G401 (cell line): ENCODE measurements at places on chromosomes 6 and 20.
A peak's percentile ranks its signal among the peaks of the same experiment; 100 is the strongest.

GRCh38 chr6:19655744-19656143 lies 181.4 kb upstream of the ID4 start:
- DNase-seq: no peak

DNA sequence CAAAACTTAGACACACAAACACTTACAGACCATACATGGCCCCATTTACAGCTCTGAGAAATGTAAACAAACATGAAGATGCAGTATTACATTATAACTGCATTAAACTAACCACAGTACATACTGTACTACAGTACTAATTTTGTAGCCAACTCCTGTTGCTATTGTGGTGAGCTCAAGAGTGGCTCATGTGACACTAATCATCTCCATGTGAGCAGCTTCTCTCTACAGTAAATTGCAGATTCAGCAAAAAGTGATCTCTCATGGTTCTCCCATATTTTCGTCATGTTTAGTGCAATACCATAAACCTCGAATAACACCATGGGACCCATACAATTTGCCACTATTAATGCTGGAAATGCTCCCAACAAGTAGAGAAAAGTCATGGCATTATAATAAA lies 860.4 kb downstream of the EPHA7 start:
- no peak for DNase-seq

- no peak for DNase-seq
Measured at GRCh38 chr6:112592159-112592558, 245.0 kb downstream of the RFPL4B start.

GRCh38 chr6:6806844-6807518 lies 218.5 kb downstream of the LY86 start:
- no peak for DNase-seq

DNA sequence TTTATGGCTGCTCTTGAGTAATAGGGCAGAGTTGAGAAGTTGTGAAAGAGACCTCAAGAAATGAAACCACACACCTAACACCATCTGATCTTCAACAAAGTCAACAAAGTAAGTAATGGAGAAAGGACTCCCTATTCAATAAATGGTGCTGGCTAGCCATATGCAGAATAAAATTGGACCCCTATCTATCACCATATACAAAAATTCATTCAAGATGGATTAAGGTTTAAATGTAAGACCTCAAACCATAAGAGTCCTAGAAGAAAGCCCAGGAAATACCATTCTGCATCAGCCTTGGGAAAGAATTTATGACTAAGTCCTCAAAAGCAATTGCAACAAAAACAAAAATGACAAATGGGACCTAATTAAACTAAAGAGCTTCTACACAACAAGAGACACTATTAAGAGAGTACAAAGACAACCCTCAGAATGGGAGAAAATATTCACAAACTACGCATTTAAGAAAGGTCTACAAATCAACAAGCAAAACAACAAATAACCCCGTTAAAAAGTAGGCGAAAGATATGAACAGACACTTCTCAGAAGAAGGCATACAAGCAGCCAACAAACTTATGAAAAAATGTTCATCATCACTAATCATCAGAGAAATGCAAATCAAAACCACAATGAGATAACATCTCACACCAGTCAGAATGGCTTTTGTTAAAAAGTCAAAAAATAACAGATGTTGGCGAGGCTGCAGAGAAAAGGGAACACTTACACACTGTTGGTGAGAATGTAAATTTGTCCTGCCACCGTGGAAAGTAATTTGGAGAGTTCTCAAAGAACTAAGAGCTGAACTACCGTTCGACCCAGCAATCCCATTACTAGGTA lies 4.0 kb downstream of the MAP3K5 start:
- DNase-seq: no peak

DNA sequence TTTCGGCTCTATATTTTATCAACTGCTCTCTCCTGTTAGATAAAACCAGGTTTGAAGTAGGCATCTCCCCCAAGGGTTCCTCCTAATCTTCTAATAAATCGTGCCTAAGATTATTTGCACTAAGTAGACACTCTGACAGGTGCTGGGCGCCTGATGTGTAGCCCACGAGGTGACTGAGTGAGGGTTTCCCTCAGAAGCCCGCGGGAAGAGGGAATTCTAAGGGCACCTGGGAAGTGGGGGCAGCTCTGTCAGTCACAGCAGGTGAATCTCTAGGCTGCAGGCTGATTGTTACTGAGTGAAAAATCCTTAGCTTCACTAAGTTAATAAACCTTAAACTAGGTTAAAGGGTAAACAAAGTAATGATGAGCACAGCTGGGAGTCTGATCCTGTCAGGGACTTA lies 68.2 kb downstream of the PXDC1 start:
- DNase-seq: no peak

DNA sequence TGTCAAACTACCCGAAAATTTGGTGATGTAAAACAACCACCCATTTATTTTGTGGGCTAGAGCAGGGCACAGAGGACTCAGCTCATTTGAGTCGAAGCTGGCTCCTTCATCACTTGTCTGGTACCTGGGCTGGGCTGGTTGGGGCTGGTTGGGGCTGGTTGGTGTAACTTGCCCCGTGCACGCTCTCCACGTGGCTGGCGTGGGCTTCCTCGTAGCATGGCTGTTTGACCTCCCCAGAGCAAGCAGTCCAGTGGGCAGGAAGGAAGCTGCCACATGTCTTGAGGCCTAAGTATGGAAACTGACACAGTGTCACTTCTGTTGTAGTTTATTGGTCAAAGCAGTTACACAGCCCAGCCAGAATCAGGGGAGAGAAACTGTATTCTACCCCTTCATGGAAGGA lies 27.1 kb downstream of the BCAS4 start:
- DNase-seq: no peak

- DNase-seq: no peak
Measured at GRCh38 chr20:64130876-64131275, 23.5 kb upstream of the NPBWR2 start.

DNA sequence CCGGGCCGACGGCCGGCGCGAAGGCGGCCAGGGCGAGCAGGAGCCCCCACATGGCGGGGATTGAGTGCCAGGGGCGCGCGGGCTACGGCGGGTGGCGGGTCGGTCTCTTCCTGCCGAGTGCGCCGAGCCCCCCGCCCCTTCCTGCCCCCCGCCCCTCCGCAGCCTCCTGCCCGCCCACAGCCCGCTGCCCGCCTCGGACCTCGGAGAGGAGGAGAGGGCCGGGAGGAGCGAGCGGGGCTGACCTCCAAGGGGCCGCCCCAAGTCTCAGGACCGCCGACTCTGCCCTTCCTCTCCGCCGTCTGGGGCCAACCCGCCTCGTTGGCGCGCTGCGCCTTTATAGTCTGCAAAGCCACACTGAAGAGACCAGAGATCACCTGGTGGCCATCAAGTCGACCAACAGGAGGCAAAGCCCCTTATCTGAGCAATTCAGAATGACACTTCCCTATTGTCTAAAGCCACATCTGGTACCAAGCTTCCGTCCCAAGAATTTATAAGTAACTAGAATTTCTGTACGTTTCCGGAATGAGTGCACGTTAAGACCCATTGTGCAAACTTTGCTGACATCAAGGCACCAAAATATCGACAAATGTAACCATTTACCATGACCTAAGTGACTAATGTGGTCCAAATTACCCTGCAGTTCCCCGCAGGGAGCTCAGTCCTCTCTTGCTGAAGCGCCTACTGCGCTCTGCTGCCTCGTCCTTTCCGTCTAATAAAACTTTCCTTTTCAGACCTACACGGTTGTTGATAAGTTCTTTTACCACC lies at the start of gene CPXM1:
TSS of gene CPXM1 (minus strand) at position 107 of the 765 bp plus-strand sequence. CDS start at position 52, 55 bp downstream.
- no peak for DNase-seq

DNA sequence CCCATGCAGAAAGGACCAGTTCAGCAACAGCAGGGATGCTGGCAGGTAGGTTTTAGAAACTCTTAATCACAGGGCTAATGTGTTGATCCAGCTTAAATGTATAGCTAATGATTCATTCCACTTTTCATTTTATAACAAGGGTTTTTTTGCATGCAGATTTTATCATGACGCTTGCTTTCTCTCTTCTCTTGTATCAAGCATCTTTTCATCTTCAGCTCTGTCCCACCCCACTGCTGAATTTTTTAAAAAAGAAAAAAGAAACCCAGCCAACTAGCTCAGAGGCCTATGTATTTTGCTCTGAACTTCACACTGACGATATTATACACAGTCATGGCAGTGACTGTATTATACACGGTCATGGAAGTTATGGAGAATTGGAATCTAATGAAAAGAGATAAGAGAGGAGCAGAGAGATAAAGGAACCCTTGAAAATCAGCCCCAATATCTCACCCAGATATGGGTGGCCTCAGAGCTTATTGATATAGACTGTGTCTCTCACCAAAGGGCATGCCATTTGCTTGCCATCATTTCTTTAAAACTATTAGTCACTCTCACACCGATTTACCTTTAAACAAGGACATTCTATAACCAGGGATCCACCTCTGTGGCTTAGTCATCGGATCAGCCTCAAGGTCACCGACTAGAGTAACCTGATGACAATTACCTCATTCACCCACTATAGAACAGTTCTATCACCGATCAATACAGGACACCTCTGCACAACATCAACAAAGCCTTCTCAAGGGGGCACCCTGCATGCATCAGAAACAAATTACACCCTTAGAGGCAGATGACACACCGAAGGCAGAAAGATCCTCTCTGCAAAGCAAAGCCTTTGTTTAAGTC lies 222.0 kb downstream of the ATXN1 start:
- no peak for DNase-seq

GRCh38 chr6:157813191-157813590 lies 9.9 kb upstream of the SNX9 start:
- no peak for DNase-seq

- DNase-seq: no peak
Measured at GRCh38 chr6:14291331-14291730, 173.8 kb downstream of the CD83 start.

DNA sequence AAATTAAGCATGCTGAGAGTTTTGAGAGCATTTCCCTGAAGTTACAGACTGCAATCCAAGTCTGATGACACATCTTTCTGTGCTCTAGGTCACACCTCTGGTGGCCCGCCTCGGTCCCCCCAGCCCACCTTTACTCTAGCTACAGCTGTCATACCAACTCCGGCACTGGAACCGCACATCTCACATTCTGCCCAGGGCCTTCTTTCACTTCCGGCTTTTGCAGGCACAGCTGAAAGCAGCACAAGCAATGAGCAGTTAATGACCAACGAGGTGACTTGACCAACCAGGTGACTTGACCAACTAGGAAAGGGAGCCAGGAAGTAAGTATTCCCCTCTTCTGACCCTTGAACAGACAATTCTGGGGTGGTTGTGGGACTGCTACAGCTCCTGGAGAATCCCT lies 88.6 kb upstream of the MOCS1 start:
- no peak for DNase-seq

GRCh38 chr20:14478126-14478525 lies 140.7 kb upstream of the FLRT3 start:
- no peak for DNase-seq

DNA sequence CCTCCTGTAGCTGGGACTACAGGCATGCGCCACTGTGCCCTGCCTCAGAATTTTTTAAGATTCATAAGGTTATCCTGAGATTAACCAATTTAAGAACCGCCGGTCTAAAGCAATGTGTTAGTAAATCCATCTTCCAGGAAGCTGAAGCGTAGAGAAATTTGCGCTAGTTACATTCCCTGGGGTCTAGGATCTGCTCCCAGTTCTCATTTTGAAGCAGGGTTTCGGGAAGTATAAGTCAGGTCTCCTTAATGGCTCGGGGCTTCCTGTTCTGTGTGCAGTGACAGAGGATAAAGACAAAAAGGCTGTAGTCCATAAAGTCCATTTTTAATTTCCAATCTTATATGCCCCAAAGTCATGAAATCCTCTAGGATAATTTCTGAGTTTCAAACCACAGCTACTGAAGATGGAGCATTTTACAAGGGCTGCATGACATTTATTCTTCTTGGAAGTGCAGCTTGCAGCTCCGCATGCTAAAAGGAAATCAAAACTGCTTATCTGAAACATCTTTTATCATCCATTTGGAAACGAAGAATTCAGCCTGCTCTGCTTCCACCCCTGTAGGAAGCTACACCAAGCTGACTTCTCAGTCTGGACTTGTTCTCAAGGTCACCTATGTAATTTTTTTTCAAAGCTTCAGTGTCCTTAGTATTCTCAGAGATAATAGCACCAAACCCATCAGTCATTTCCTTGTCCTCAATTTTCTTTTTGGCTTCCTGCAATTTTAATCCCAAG lies 326.1 kb downstream of the PRL start:
- no peak for DNase-seq

DNA sequence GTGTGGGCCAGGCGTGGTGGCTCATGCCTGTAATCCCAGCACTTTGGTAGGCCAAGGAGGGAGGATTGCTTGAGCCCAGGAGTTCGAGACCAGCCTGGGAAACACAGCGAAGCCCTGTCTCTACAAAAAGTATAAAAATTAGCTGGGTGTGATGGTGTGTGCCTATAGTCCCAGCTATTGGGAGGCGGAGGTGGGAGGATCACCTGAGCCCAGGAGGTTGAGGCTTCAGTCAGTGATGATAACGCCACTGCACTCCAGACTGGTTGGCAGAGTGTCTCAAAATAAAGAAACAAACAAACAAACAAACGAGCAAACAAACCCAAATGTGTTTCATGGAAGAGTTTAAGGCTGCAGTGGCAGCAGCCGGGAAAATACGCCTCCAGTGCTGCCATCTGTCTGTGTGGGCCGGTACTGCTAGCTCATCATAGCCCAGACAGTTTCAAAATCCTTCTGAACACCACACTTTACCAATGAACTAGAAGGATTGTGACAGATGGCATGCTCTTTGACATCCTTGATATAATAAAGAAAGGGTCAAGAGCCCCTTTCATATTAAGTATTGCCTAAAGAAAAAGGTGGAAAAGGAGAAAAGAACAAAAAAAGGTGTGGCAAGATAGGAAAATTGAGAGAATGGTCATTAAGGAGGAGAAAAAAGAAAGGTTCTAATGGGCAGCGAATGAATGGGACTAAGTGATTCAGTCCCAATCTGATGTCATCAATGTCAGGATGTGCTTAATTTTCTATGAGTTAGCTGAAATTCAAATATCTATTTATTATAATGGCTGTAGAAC lies 298.6 kb downstream of the SYNE1 start:
- DNase-seq: peak; percentile 54

- no peak for DNase-seq
Measured at GRCh38 chr6:678520-678919, 14.4 kb downstream of the EXOC2 start.

DNA sequence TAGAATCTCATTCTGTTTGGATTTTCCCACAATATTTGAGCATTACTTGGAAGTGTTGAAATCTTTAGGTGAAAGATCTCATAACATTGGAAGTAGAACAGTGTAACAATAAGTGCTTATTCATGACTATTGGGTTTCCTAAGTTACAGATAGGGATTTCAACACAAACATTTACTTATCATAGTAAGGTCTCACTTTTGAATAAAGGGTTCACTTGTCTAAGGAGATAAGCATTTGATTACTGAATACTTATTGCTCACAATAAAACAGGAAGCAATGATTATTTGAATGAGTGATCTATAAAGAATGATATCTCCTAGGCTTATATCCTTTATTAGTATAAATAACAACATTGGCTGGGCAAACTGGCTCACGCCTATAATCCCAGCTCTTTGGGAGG lies 14.8 kb downstream of the DDX43 start:
- no peak for DNase-seq
